Activated CD4-positive, CD25-positive, alpha-beta regulatory T cell treated with anti-CD3 and anti-CD28 coated beads, Interleukin-2, amount 50 U/mL, for 24 hours (primary cell): ENCODE measurements at places on chromosomes 2 and 18.
A peak's percentile ranks its signal among the peaks of the same experiment; 100 is the strongest.

DNA sequence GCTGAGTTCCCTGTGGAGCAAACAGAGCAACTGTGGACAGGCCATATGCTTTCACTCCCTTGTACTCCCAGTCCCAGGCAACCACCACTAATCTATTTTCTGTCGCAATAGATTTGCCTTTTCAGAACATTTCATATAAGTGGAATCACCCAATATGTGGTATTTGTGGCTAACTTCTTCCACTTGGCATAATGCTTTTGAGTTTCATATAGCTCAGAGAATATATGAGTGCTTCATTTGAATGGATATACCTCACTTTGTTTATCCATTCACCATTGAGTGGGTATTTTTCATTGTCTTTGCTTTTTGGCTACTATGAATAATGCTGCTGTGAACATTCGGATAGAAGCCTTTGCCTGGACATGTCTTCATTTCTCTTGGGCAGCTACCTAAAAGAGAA is 151.9 kb downstream of the CERS6 start:
- no peak for ATAC-seq

DNA sequence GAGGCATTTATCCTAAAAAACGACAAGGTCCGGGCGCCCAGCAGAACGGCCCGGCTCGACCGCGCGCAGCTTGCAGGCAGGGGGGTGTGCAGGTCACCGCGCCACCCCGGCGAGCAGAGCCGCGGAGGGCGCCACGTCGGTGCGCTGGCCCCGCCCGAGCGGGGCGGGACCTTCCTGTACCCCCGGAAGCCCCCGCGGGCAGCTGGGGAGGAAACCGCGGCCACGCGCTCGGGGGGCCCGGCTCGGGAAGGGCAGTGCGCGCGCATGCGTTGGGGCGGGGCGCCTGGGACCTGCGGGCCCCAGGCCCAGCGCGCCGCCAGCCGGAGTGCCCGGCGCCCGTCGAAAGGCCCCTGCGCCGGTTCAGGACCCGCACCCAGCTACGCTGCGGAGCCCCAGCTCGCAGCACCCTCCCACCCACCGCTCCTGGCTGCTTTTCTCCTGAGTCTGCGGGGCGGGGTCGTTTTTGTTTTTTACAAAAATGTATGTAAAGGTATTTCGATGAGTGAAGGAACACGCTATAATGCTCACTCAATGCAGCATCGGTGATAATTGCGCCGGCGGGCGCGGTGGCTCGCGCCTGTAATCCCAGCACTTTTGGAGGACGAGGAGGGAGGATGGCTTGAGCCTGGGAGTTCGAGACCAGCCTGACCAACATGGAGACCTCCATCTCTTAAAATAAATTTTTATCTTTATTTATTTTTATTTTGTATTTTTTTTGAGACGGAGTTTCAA is 47.7 kb upstream of the POMC start:
- peak; percentile 95 for ATAC-seq

GRCh38 chr18:34909637-34910364 is 131.4 kb upstream of the MAPRE2 start:
- no peak for ATAC-seq

DNA sequence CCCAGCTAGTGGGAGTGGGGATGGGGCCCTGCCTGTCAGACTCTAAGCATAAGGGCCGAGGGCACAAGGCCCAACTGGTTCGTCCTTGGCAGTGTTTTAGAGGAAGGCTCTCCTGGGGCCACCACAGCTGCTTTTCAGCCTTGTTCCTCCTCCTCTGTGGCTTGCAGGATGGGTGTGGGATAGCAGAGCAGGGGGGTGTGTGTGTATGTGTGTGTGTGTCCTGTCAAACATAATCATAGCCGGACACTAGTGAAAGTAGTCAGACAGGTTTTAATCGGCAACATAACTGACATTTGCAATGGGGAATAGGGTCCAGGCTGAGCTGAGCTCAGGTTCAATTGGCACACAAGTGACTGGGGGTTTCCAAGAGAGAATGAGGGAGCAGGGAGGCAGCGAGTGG is 114.2 kb downstream of the SEPTIN10 start:
- ATAC-seq, result no peak

DNA sequence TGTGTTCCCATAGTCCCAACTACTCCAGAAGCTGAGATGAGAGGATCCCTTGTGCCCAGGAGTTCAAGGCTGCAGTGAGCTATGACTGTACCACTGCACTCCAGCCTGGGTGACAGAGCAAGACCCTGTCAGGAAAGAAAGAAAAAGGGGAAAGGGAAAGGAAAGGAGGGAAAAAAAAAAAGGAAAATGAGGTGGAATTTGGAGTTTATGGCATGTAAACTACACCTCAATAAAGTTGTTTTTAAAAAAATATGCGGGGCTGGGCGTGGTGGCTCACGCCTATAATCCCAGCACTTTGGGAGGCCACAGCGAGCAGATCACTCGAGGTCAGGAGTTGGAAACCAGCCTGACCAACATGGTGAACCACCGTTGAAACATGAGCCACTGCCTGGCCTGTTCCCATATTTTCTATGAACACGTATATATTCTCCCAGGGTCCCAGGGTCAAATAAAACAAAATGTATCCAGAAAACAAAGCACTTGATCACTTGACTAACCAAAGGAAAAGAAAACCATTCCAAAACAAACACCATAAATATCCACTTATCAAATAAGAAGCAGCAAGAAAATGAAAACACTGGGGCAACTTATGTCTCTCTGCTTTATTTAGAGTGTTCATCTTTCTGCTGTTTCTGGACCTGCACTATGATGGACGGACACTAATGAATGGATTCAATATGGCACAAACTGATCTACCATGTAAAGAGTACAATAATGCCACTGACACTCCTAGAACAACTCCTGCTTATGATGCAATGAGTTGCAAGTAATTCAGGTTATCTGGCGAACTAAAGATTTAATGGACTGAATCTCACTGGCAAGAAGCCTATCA is 56.8 kb downstream of the ASXL2 start:
- no peak for ATAC-seq

- no peak for ATAC-seq
Observed at GRCh38 chr2:26462511-26463243, 15.2 kb downstream of the OTOF start.

GRCh38 chr18:79200546-79201268 is 131.5 kb downstream of the ATP9B start:
- no peak for ATAC-seq

DNA sequence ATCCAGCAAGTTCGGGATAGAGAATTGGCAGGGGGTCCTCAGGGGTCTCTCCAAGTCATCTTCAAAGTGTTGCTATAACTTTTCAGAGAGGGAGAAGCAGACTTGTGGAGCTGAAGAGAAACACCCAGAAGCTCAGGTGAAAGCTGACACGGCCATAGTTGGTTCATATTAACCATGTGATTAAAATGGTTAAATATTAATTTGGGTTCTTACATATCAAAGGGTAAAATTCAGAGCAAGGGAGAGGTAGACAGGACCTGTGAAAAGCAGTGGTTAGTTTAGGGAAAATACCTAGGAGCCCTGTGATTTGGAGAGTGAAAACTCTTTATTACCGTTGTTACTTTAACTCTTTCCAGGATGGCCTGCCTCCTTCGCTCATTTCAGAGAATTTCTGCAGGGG is at the start of gene UGT1A6:
TSS of gene UGT1A6 (plus strand) at position 243 of the 400 bp plus-strand sequence. CDS start at position 358, 115 bp downstream.
- ATAC-seq, result no peak

- ATAC-seq, result no peak
Observed at GRCh38 chr18:35060122-35060815, 19.1 kb downstream of the MAPRE2 start.
